NCI-H510A (cell line): ENCODE measurements at places on chromosomes 5 and 9.

DNA sequence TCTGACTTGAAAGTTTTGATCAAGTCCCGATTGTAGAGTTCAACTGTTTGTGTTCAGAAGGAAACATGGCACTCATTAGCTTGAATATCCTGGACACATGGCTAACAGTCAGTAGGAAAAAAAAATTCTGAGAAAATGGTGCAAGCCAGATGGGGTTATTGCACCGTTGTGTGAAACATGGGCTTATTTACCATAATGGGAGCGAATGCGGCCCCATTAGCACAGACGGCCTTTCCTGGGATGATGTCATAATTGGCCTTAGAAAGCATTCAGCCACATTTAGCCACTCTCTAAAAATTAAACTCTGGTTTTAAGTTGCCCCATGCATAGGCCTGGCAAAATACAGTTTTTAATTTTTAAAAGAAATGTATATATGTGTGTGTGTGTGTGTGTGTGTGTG is 112.1 kb downstream of the IRX2 start:
- no peak for DNase-seq

DNA sequence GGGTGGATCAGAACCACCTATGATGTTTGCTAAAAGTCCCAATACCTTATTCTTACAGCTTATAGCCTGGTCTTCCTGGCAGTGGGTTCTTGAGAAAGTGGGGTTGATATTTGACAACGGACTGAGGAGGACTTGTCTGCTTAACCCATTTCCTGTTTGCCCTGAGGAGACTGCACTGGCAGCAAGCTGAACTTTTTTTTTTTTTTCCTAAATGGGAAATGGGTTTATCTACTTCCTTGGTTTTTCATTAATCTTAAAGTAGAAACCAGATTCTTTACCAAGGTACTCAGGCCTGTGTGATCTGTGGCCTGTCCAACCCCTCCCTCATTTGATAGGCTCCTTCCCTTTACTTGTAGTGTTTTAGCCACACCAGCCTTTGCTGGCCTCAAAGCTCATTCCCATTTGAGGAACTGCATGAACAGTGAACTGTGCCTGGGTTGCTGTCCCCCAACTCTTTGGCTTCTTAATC is 47.1 kb downstream of the C9orf57 start:
- DNase-seq, result no peak

- no peak for DNase-seq
These were observed 11.2 kb downstream of the ADAMTSL2 start for GRCh38 chr9:133545494-133546286.

DNA sequence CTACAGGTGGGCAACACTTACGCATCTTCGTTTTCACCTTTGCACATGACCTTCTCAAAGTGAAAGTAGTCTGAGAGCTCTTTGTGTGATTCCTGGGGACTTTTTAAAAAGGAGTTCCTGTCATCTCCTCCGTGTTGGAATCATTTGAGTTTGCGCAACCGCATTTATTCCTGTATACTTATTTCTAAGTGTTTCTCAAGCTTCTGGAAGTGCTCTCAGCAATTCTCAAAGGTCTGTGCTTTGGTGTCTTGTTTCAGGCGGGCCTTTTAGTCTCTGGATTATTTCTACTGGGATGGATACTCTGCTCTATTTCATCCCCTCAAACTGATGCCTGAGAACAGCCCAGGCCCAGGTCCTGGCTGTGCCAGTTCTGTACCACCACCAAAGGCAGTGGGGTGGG is 226.5 kb upstream of the TUT7 start:
- DNase-seq, result no peak

DNA sequence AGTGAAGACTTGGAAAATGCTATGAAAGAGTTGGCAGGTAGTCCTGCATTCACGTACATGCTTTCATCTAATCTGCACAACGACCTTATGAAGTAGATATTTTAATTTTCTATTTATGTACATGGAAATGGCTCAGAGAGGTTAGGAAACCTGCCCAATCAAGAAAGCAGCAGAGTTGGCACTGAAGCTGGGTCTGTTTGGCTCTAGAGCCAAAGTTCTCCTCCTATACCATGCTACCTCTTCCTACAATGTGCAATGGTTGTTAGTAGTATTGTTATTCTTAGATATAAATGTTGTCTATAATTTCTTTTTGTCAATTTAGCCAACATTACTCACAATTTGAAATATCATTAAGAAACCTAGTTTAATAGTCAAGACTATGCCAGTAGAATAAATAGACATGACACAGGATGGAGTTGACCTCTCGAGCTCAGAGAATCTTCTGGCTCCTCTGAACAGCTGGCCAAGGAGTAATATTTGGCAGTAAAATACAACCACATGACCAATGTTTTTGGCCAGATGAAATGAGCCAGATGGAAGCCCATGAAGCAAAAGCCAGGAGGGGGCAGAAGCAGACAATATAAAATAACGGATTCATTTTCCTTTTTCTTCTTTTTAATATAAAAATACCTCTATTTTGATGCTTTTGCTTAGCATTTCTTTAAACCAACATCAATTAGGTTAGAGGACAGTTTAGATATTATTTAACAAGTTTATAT is 542.3 kb downstream of the PDE4D start:
- DNase-seq, result no peak

DNA sequence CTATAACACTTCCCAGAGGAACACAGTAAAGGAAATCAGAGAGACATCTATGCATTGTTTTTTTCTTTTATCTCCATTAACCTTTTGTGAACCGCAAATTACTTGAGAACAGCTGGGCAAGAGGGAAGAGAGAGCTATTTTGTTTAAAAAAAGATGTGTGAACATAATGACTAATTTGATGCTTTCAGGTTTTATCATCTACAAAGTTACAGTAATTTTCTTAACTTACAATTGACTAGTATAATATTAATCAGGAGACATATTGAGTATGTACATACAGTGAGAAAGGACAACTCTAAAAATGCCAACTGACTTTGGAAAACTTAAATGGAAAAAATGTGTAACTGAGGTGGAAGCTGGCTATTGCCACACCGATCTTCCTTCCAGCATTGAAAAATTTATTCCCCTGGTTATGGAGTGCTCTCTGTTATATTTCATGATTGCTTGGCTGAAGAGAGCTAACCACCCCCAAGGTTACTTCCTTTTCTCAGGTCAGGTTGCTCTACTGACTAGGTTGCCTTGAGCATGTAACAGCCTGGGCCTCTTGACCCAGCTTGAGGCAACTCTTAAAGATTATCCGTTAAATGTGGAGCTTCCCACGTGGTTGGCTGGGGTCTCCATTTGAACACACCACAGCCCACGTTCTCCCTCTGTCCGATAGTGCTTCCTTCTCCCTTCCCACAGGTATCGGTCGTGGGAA is 62.6 kb upstream of the C6 start:
- DNase-seq, result no peak

GRCh38 chr5:127667926-127668325 is 19.0 kb downstream of the CTXN3 start:
- DNase-seq, result no peak

GRCh38 chr9:81351166-81351565 is 338.2 kb downstream of the TLE1 start:
- DNase-seq, result no peak
